Right hindlimb (tissue), 1 donor: ENCODE measurements at places on chromosomes 6 and 20.

DNA sequence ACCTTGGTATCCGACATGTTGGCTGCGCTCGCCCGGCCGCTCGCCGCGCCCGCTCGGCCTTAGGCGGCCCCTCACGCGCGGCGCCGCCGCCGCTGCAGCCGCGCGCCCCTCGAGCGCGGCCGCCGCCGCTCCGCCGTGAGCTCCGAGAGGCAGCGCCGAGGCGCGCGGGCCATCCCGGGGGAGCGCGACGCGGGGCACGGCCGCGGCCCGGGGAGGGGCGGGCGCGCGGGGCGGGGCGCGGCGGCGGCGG is at the start of gene KIF13A:
Gene KIF13A (minus strand): TSS at position 189 of the 250 bp plus-strand sequence. CDS start 172 bp downstream, at position 17.
- DNase-seq = no peak

GRCh38 chr6:42017021-42017643 is 33.2 kb upstream of the TAF8 start:
- no peak for DNase-seq

DNA sequence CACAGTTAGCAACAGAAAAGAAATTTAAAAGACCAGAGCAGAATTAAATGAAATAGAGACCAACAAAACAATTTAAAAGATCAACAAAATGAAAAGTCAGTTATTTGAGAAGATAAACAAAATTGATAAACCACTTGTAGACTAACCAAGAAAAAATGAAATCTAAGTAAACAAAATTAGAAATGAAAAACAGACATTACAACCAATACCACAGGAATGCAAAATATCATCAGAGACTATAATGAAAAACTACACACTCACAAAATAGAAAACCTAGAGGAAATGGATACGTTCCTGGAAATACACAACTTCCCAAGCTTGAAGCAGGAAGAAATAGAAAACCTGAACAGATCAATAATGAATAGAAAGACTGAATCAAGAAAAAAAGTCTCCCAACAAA is 97.8 kb downstream of the WDR27 start:
- DNase-seq = no peak

DNA sequence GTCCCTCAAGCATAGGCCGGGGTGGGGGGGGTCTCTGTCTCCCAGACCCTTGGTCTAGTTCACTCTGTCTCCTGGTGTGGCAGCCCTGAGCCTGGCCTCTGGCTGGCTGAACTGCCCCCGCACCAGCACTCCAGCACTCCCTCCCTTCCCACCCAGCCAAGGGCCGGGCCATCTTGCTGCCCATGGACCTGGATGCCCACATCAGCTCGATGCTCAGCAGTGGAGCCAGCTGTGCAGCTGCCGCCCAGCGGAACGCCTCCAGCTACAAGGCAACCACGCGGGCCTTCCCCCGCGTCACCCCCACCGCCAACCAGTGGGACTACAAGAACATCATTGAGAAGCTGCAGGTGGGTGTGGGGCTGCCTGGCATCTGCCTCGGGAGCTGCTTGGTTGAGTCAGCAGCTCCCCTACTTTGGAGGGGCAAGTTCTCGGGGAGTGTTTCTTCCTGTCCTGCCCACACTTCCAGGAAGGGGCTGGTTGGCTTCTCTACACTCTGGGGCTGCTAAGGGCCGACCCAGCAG is 28.4 kb downstream of the UQCC2 start:
- DNase-seq = no peak

DNA sequence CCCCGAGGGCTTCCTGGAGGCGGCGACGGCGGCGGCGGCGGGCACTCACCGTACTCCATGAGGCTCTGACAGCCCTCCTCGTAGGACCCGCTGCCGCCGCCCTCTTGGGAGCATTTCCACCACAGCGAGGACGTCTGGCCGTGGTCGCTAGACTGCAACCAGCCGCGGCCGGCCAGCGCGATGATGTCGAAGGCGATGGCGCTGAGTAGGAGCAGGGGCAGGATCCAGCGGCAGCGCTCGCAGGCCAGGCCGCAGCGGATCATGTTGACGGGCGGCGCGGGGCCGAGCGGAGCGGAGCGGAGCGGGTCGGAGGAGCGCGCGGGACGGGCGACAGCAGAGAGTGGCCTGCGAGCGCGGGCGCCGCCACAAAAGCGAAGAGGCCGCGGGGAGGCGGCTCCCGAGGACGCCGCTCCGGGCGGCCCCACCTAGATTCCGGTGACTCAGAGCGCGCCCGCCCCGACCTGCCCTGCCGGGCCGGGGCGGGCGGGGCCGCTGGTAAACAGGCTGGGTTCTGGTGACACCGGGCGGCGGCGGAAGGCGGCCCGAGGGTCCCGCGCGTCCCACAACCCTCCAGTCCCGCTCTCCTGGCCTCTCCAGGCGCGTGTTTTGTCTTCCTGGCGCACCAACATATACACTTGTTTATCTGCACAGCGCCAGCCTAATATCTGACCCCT is at the start of gene PERP:
Gene PERP (minus strand): TSS at position 342 of the 674 bp plus-strand sequence. CDS start 79 bp downstream, at position 263.
- peak; percentile 44 for DNase-seq

DNA sequence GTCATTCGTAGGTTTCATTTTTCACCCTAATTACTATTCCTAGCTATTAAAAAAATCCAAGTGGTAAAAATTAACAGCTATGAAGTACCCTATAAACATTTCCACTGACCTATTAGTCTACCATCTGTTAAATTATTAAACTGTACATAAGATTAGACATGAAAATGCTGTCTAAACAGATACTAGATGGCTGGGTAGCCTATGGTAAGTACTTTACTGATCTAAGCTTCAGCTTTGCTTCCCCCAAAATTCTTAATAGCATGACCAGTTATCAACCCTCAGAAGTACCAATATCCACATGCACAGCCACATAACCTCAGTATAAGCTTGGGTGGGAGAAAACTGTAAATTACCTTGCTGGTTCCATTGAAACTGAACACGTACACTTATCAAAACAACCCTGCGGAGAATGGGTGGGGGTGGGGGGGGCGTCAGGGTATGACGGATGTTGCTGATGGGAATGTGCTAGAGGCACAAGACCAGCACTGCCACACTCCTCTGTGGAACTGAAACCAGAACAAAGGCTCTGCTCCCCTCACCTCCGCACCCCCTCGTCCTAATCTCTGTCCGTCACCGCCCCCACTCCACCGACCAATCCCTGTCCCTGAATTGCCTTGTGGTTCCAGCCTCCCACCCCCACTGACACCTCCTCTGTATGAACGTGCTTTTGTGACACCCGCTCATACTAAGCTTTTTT is 45.3 kb downstream of the B4GALT5 start:
- no peak for DNase-seq

- no peak for DNase-seq
Measured at GRCh38 chr6:3045777-3046176, 22.5 kb upstream of the RIPK1 start.

GRCh38 chr6:154112181-154112809 is 73.3 kb downstream of the OPRM1 start:
- DNase-seq = no peak

GRCh38 chr6:80530103-80530502 is 423.6 kb downstream of the BCKDHB start:
- no peak for DNase-seq

- DNase-seq = peak; percentile 53
Measured at GRCh38 chr6:142378138-142378875, 76.5 kb downstream of the ADGRG6 start.

DNA sequence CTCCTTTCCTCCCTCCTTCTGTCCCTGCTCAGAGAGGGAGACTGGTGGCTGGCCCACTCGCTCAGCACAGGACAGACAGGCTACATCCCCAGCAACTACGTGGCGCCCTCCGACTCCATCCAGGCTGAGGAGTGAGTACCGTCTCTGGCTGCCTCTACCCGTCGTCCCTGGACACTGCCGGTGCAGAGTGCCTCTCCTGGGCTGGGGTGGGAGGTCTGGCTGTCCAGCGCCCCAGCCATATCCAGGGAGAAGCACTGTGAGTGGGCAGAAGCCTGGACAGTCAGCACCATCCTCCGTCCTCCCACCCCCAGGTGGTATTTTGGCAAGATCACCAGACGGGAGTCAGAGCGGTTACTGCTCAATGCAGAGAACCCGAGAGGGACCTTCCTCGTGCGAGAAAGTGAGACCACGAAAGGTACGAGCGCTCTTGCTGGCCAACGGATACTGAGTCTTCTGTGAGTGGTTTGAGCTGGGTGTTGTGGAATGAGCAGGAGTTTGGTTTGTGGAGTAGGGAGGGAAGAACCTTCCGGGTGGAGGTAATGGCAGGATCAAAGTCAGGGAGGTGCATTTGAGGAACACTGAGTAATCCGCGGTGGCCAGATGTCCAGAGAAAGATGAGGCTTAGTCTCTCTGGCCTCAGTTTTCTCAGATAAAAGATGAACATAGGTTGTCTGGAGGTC is 48.1 kb downstream of the SRC start:
- DNase-seq = peak; percentile 17

DNA sequence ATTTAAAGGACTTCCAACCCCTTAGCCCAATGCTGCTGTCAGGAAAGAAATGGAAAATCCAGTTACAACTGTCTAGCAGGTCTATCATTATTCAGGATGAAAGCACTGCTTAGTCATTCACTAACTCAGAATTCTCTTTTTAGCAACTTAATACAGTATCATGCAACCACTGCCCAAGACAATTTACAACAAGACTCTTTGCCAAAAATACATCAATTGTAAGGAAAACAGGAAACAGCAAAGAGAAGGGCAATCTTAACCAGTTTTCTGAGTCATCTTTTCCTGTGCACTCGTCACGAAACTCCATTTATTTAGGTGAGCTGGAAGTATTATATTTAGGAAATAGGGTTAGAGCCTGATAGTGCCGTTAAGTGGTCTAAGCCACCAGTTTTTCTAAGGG is 1197.7 kb upstream of the CITED2 start:
- no peak for DNase-seq

DNA sequence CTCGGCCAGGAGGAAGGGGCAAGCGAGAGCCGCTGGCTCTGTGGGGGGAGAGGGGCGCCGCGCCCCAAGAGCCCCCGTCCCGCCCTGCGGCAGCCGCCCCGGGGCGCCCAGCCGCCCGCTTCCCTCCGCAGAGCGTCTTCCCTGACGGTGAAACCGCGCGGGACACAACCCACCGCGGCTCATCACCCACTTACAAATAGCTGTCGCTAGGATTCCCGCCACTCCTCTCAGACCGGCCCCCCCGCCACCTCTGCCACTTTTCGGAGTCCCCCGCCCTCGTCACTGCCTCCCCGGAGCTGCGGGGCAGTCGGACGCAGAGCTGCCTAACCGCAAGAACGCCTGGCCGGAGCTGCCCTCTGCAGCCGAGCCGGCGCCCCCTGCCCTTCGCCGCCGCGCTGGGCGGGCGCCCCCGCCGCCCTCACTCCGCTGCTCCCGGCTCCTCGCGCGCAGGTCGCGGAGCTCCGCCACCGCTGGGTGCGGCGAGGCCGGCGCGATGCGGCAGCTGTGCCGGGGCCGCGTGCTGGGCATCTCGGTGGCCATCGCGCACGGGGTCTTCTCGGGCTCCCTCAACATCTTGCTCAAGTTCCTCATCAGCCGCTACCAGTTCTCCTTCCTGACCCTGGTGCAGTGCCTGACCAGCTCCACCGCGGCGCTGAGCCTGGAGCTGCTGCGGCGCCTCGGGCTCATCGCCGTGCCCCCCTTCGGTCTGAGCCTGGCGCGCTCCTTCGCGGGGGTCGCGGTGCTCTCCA is at the start of gene SLC35D3:
Gene SLC35D3 (plus strand): TSS at position 366 of the 749 bp plus-strand sequence. CDS start 128 bp downstream, at position 494.
- DNase-seq = peak; percentile 26
